ENCODE measurements at places on chromosomes 3 and 15.
A peak's percentile ranks its signal among the peaks of the same experiment; 100 is the strongest.

- peak; percentile 30 for DNase-seq
- no peaks in the 10 kb centered on the region for H3K36me3 ChIP-seq
- no peaks in the 10 kb centered on the region for H3K4me1 ChIP-seq
- H3K4me3 ChIP-seq = no peak overlapping the region
Measured at GRCh38 chr15:72136170-72137051, 18.2 kb downstream of the SENP8 start.

GRCh38 chr3:61564395-61565059, 3.2 kb downstream of the PTPRG start:
- H3K27me3 ChIP-seq = peaks cover 62% of the 10 kb centered on the region
- peaks cover 2% of the 10 kb centered on the region for H3K4me1 ChIP-seq
- DNase-seq = no peak
- no peak overlapping the region for H3K27ac ChIP-seq

GRCh38 chr3:13017361-13018042, 55.7 kb downstream of the IQSEC1 start:
- no peak for DNase-seq
- no peak overlapping the region for H3K4me3 ChIP-seq
- H3K4me1 ChIP-seq = peaks cover 11% of the 10 kb centered on the region
- H3K36me3 ChIP-seq = no peaks in the 10 kb centered on the region
- H3K27me3 ChIP-seq = no peaks in the 10 kb centered on the region
- H3K27ac ChIP-seq = no peak overlapping the region

GRCh38 chr3:23325466-23326065, 122.4 kb downstream of the UBE2E2 start:
- peaks cover 47% of the 10 kb centered on the region for H3K4me1 ChIP-seq
- no peaks in the 10 kb centered on the region for H3K36me3 ChIP-seq
- peak; percentile 74 for DNase-seq
- peak overlapping the region; percentile 31 for H3K4me3 ChIP-seq
- peak overlapping the region; percentile 29 for H3K27ac ChIP-seq

DNA sequence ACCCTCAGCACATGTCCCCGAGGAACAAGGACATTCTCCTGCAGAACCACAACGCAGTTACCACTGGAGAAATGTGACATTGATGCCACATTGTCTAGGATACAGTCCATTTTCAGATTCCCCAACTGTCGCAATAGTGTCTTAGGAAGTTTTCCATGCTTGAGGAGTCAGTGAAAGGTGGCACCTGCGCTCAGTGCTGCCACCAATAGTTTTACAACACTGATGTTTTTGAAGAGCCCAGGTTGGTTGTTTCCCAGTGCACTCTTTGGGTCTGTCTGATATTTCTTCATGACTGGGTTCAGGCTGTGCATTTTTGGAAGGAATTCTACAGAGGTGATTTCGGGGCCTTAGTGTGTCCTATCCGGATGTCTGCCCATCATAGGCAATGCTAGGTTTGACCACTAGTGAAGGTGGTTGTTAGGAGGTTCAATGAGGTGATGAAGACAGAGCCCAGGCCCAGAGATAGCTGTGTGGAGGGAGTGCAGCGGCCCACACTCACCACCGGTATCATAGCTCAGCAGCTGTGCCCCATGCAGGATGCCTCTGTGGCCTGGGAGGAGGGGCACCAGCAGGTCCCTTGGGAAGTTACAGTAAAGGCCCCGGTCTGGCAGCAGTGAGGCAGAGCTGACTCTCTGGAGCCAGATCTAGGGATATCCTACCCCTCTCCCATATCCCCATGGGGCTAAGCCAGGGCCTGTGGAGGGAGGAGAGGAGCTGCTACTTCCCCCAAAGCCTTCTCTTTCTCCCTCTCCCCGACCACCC, 96.6 kb downstream of the DNAJB8 start:
- no peaks in the 10 kb centered on the region for H3K36me3 ChIP-seq
- H3K27ac ChIP-seq = no peak overlapping the region
- no peak overlapping the region for H3K4me3 ChIP-seq
- H3K4me1 ChIP-seq = no peaks in the 10 kb centered on the region
- no peaks in the 10 kb centered on the region for H3K27me3 ChIP-seq
- DNase-seq = no peak

DNA sequence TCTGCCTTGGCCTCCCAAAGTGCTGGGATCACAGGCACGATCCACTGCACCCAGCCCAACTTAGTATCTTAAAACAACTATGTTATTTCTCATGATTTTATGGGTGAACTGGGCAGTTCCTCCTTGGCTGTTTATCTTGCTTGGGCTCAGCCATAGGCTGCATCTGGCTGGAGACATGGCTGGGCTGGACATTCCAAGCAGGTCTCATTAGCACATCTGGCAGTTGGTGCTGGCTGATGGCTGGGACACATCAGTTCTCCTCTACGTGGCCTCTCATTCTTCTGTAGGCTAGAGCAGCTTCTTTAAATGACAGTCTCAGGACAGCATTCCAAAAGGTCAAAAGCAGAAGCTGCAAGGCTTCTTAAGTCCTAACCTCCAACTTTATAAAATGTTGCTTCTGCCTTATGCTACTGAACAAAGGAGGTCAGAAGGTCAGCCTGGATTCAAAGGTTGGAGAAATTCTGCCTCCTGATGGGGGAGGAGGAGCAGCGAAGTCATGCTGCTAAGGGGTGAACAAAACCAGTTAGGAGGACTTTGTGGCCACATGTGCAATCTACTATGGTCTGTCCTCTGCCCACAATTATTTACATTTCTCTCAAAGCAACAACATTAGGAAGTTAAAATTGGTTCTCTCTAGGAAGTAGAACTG, 144.0 kb downstream of the AQP9 start:
- H3K27ac ChIP-seq = no peak overlapping the region
- no peaks in the 10 kb centered on the region for H3K27me3 ChIP-seq
- peaks cover 10% of the 10 kb centered on the region for H3K4me1 ChIP-seq
- H3K36me3 ChIP-seq = no peaks in the 10 kb centered on the region
- H3K4me3 ChIP-seq = no peak overlapping the region
- no peak for DNase-seq

- H3K27me3 ChIP-seq = no peaks in the 10 kb centered on the region
- no peaks in the 10 kb centered on the region for H3K36me3 ChIP-seq
- peak; percentile 55 for DNase-seq
- peak overlapping the region; percentile 60 for H3K4me3 ChIP-seq
- no peak overlapping the region for H3K27ac ChIP-seq
Measured at GRCh38 chr15:89665449-89666181, 10.3 kb upstream of the KIF7 start.

DNA sequence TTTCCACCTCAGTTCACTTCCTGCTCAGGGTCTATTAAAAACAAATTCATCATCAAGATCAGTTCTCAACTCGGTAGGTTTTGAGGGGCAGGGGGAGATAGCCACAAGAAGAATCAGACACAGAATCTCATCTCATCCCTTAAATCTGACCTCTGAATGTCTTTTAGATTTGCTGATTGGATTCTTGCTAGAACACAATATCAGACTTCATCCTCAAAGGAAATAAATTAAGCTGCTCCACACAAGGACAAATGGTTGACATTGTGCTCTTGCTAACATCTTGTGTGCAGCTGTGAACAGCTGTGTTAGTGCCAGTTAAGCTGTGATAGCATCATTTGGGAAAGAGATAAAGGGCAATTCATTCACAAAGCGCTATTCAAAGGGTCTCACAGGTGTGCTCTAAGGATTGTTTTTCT, 184.0 kb upstream of the ADAMTS9 start:
- no peak overlapping the region for H3K4me3 ChIP-seq
- no peak overlapping the region for H3K27ac ChIP-seq
- no peaks in the 10 kb centered on the region for H3K4me1 ChIP-seq
- H3K36me3 ChIP-seq = no peaks in the 10 kb centered on the region

DNA sequence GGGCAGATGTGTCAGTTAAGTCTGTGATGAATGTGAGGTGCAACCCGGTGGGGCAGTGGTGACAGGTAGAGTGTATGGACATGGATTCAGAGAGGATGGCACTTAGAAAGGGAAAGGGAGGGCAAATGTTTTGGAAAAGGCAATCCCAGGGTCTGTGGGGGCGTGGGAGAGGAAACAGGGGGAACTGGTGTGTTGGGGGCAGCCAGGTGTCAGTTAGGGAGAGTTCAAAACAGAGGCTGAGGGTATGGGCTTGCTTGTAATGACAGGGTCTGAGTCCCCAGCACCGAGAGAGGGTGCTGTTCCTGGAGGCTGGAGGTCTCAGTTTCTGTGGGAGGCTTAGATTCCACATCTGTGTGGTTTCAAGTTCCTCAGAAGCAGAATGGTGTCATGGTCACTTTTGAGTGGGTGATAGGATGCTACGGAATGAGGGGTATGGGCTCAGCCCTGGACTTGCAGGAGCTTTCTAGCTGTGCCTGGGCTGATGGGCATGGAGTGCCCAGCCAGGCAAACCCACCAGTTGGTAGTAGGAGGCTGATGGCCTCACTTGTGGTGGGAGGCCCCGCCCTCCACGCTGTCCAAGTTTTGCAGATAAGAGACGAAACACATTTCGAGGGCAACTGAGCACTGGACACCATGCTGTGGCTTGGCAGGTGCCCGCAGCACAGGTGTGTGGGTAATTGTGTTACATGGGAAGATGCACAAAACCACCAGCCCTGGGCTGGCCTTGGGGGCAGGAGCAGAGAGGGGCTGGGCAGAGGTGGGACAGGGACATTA, 209.4 kb downstream of the RPLP1 start:
- H3K27me3 ChIP-seq = no peaks in the 10 kb centered on the region
- no peaks in the 10 kb centered on the region for H3K36me3 ChIP-seq
- no peak overlapping the region for H3K4me3 ChIP-seq
- H3K4me1 ChIP-seq = peaks cover 15% of the 10 kb centered on the region
